ENCODE measurements at places on chromosomes 2 and 18. TPM values are rescaled to one million over a fixed set of nuclear protein-coding genes. Genes with fewer than 3 reads are reported as not detected.

The ADGRF3 gene
- not detected for total RNA-seq

The SLC19A3 gene
- 4.5 TPM for total RNA-seq

The POTEI gene
- total RNA-seq = 22.3 TPM

The TCF23 gene
- not detected for total RNA-seq

The PLGLB1 gene
- total RNA-seq = 6.4 TPM

The EFHD1 gene
- total RNA-seq = 2.8 TPM

The ELOA2 gene
- total RNA-seq = not detected

The IL1A gene
- not detected for total RNA-seq

GRCh38 chr2:139964721-139965440 lies 1184.7 kb upstream of the NXPH2 start:
- H3K27me3 ChIP-seq = no peaks in the 10 kb centered on the region
- no peaks in the 10 kb centered on the region for H3K4me1 ChIP-seq
- no peak for DNase-seq

GRCh38 chr2:44745922-44746766 lies 195.4 kb upstream of the SIX3 start:
- H3K27me3 ChIP-seq = no peaks in the 10 kb centered on the region
- H3K27ac ChIP-seq = no peak overlapping the region
- H3K4me3 ChIP-seq = no peak overlapping the region
- DNase-seq = no peak

GRCh38 chr2:71700658-71701397 lies 247.5 kb downstream of the DYSF start:
- H3K4me1 ChIP-seq = no peaks in the 10 kb centered on the region
- no peak overlapping the region for H3K27ac ChIP-seq
- H3K27me3 ChIP-seq = peaks cover 10% of the 10 kb centered on the region
- peak; percentile 69 for DNase-seq
- no peak overlapping the region for H3K4me3 ChIP-seq

DNA sequence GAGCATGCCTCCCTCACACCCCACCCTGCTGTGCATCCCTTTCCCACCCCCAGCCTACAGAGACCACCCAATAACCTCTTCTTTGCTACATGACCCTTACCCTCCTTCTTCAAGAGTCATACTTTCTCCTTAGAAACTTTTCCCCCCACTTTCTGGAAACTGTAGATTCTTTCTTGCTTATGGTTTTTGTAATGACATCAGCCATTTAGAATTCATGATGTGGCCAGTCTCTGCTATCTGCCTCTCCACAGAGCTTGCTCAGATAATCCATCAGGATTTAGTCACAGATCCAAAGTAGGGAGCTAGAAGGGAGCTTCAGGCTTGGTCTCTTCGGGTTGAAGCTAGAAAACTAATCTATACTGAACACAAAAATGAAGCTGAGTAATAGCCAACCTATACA lies 36.5 kb downstream of the GALM start:
- H3K4me3 ChIP-seq = no peak overlapping the region
- no peak overlapping the region for H3K27ac ChIP-seq
- H3K27me3 ChIP-seq = no peaks in the 10 kb centered on the region
- DNase-seq = peak; percentile 42
- no peaks in the 10 kb centered on the region for H3K36me3 ChIP-seq

DNA sequence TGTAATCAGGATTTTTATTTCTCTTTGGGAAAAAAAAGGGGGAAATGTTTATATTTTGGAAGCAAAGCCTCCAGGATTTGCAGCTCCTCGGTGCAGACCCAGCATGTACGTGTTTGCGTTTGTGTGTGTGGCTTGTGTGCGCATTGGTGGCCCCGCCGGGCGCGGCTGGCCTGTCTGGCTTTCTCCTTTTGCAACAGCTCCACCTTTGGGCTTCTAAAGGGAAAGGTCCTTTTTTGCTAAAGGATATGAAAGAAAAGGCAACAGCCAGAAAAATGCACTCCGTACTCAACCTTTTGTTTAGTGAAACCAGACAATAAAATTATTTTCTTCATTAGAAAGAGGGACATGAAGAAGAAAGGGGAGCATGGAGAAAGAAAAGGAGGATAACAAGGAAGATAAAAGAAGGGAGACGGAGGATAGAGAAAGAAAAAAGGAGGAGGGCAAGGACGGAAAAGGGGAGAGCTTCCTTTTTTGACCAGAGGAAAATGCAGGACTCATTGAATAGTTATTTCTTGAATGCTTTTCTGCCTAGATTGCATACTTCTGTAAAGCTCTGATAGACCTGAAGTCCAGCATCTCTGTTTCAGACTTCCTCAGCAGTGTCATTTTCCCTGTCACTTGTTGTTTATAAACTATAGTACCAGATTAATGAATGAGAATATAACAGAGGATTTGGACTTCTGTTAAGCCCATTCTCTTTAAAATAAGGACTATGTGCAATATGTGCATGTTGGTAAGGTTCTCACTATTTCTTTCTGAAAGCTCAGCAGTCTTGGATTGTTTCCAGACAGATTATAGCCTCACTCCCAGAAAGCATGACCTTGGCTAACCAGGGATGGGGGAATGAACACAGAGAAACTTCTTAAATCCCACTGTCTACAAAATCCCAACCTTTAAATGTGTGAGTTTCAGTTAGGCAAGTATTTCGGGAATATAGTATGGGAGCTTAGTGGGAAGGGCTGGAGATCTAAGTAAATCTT lies 563.1 kb upstream of the PIK3C3 start:
- H3K27me3 ChIP-seq = no peaks in the 10 kb centered on the region
- H3K4me3 ChIP-seq = peak overlapping the region; percentile 8
- DNase-seq = peak; percentile 86
- no peaks in the 10 kb centered on the region for H3K36me3 ChIP-seq
- H3K27ac ChIP-seq = no peak overlapping the region

DNA sequence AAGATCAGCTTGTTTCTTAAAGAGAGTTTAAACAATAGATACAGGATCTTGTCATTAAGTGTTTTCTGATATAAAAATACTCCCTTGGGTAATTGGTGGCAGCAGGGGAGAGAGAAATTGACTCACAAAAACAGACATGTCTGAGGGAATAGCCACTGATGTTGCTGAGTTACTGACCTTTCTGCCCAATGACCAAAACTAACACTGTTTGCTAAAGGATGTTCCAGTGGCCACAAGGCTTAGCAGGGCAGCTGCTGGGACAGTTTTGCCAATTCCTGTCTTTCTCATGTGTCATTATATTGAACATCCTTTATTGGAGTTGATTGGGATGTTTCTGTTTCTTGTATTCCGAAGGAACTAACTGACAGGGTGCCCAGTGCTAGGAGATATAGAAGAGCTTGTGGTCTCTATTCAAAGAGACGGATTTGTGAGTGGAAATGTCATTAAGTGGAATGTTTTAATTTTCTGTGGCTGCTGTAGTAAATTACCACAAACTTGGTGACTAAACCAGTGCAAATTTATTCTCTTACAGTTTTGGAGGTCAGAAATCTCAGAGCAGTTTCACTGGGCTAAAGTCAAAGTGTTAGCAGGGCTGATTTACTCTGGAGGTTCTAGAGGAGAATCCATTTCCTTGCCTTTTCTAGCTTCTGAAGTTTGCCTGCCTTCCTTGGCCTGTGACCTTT lies 124.8 kb upstream of the RMDN2 start:
- peaks cover 22% of the 10 kb centered on the region for H3K4me1 ChIP-seq
- DNase-seq = no peak
- no peaks in the 10 kb centered on the region for H3K27me3 ChIP-seq
- no peak overlapping the region for H3K27ac ChIP-seq
- H3K36me3 ChIP-seq = no peaks in the 10 kb centered on the region

DNA sequence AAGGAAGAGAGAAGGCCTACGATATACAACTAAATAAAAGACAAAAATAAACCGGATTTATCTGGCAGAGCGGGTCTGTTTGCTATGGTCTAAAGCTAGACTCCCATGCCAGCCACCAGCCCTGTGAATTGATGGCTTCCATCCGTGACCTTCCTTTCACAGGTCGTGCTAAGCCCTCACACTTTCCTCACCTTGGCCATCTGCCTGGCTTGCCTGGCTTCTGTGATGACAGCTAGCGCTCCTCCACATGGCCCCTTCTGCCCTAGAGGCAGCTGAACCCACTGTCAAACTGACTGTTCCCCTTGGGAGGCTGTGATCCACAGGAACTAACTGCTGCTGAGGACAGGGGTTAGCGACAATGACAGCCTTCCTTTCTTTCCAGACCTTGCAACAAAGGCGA lies 32.5 kb downstream of the GAREM1 start:
- no peak for DNase-seq
- peaks cover 22% of the 10 kb centered on the region for H3K4me1 ChIP-seq
- no peak overlapping the region for H3K27ac ChIP-seq

DNA sequence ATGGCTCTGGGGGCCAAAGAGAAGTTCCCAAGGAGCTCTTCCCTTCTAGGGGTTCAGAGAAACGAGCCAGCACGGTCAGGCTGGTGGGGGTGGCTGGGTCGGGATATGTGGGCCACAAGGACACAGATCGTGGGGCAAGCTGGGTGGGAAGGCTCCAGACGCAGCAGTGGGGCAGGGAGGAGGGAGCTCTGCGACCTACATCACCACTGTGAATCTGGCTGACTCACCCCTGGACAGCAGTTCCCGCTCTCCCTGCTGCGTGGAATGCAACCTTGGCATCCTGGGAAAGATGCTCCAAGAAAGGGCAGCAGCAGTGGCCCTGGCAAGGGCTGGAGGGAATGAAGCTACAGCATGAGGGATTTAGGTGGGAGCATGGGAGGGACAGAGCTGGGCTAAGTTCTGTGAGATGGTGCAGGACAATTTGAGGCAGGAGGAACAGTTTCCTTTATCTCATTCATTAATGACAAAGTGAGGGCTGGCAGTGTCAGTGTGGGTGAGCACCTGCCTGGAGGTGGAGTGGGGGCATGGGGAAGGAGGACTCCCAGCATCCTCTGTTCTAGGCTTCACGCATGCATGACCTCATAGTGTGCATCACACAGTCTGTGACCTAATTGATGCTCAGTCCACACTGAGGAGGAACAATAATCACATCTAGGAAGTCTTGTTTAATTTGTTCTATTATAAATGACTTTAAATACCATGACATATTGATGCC lies 25.0 kb downstream of the CELF4 start:
- H3K4me3 ChIP-seq = no peak overlapping the region
- peaks cover 4% of the 10 kb centered on the region for H3K27me3 ChIP-seq
- no peaks in the 10 kb centered on the region for H3K4me1 ChIP-seq
- DNase-seq = no peak
- H3K36me3 ChIP-seq = no peaks in the 10 kb centered on the region
- no peak overlapping the region for H3K27ac ChIP-seq

- DNase-seq = no peak
- no peaks in the 10 kb centered on the region for H3K36me3 ChIP-seq
- no peak overlapping the region for H3K4me3 ChIP-seq
- no peaks in the 10 kb centered on the region for H3K27me3 ChIP-seq
- H3K4me1 ChIP-seq = no peaks in the 10 kb centered on the region
Observed at GRCh38 chr2:236903978-236904377, 181.7 kb upstream of the COPS8 start.

DNA sequence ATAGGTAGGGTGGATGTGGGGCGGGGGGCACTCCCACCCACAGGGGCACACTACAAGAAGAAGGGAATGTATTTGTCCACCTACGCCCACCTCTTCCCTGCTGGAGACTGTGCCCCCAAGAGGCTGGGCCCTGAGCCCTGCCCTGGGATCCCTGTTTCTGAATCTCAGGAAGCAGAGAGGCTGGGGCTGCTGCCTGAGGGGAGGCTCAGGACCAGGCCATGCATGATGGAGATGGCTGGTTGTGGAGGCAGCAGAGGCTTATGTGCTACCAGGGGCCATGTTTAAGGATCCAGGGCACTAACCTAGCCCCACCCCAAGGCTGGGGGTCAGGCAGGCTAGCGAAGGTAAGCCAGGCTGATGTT lies 81.1 kb upstream of the OTOF start:
- H3K4me3 ChIP-seq = no peak overlapping the region
- DNase-seq = no peak
- H3K36me3 ChIP-seq = no peaks in the 10 kb centered on the region
- peaks cover 18% of the 10 kb centered on the region for H3K4me1 ChIP-seq
- no peaks in the 10 kb centered on the region for H3K27me3 ChIP-seq
- H3K27ac ChIP-seq = no peak overlapping the region

DNA sequence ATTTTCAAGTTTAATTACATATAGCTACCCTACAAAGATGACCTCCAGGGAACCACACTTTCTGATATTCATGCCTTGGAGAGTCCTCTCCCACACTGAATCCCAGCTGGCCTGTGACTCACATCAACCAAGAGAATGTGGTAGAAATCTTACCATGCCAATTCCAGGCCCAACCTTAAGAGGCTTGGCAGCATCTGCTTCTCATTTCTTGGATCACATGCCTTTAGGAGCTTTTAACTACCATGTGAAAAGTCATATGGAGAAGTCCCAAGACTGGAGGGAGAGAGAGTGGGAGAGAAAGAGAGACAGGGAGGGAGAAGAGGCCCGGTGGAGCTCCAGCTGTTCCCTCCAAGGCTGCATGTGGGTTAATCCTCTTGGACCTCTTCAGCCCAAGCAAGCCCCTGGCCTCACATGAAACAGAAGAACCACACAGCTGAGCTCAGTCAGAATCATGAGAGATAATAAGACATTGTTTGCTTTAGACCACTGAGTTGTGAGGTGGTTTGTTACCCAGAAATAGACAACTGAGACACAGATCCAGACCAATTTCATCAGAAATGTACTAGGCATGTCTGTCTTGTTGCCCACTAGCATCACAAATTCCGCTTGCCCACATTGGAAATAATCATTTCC lies 190.7 kb downstream of the MTCL1 start:
- no peak overlapping the region for H3K4me3 ChIP-seq
- H3K27me3 ChIP-seq = no peaks in the 10 kb centered on the region
- DNase-seq = no peak
- H3K27ac ChIP-seq = no peak overlapping the region
- peaks cover 2% of the 10 kb centered on the region for H3K4me1 ChIP-seq

DNA sequence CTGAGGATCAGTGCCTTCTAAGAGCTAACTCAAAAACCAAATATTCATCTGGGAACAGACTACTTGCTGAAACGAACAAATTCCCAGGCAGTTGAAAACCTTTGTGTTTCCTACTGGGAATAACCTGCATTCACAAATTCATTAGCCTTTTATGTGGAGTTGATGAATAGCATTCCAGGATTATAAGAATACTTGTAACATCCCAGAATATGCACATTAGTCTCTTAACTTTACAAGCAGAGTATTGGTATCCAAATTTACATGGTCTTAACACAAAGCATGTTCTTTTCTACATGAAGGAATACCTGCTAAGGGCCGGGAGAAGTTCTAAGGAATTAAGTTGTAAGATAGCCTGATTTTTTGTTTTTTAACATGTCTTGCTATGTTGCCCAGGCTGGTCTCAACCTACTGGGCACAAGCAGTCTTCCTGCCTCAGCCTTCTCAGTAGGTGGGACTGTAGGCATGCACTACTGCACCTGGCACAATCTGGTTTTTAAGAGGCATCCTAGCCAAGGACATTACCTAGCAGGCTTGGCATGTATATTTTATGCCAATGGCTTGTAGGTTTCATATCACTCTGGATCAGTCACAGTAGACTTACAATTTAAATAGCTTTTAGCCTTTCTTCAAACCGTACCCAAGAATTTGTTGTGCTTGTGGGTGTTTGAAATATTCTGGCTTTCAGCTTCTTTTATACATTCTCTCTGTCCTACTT lies 50.7 kb downstream of the MGAT5 start:
- no peaks in the 10 kb centered on the region for H3K36me3 ChIP-seq
- peaks cover 20% of the 10 kb centered on the region for H3K4me1 ChIP-seq
- H3K27me3 ChIP-seq = no peaks in the 10 kb centered on the region
- no peak overlapping the region for H3K4me3 ChIP-seq
- H3K27ac ChIP-seq = no peak overlapping the region
- no peak for DNase-seq

Data from stomach (tissue), 19 donors.